CD4-positive, alpha-beta T cell treated with Interferon alpha-2 for 1 hour (primary cell): ENCODE measurements at places on chromosomes 1 and 21.

DNA sequence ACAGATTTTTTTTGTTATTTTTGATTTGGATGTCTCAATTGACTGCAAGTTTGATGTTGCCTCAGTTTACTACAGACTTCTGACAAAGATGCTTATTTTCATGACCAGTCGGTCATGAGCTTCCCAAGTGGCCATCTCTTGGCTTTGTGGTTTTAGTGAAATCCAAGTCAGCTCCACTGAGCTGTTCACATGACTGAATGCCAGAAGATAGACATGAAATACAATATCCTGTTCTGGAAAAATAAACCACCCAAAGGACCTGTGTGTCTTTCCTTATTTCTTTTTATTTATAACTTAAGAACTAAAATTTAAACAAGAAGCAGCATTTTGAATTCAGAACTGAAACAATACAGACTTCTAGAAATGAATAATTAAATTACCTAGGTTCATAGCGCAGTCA is 89.3 kb downstream of the HMCN1 start:
- no peak for DNase-seq

DNA sequence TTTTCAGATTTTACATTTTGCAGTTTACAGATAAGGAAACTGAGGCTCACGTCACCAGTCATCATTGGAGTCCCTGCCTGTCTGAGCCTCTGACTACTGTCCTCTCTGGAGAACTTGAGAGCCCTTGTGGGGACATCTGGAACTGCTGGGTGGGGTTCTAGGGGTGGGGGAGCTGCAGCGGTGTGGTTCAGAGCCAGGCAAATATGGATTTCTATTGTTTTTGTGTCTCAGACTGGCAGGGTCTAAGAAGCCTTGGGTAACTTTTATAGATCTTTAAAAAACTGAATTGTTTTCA is 46.9 kb downstream of the IER5 start:
- peak; percentile 36 for DNase-seq

DNA sequence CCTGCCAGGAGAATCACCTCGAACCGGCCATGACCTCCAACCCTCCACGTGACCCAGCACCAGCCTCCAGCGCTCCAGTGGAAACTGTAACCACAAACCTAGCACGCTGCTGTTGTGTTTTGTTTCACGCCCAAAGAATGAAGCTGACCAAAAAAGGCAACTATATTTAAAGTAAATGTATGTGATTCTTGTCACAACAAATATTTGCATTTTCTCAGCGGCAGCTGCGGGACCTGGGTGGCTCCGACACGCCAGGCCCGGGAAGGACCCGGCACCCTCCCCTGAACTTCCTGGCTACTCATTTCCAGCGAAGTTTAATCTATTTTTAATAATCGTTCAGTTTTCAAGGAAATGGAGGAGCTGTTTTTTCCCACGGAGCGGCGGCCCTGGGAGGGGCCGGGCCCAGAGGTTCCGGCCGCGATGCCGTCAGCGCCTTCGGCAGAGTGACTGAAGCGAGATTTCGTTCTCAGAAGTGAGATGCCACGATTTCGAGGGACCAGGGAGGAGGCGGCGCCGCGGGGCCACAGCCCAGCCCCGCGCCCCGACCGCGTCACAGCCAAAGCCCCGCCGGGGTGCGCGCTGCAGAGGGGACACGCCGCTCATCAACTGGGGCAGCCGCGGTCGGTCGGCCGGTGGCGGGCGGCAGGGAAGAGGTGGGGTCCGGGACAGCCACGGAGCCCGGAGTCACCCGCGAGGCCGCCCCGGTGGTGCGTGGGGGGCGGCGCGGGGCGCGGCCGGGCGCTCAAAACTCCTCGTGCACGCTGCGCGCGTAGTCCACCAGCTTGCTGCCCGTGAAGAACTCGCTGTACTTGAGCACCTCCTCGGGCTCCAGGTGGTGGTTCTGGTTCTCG is 3.0 kb upstream of the TNFRSF4 start:
- peak; percentile 86 for DNase-seq

DNA sequence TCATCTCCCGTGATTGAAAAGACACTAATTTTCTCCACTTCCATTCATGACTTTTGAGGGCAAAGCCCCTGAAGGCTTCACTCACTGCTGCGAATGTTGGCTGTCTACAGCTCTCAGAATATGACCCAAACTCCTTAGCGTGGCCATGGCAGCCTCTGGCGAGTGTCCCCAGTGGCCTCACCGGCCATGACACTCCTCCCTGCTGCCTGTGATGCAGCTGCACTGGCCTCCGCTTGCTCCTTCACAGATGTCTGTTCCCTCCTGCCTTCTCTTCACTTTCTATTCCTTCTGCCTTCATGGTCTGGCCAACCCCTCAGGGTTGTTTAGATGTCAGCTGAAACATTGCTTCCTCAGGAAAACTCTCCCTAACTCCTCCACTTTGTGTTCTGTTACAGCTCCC is 30.8 kb upstream of the PTPRF start:
- no peak for DNase-seq

- peak; percentile 42 for DNase-seq
Observed at GRCh38 chr1:203172184-203173010, 3.2 kb downstream of the MYBPH start.

GRCh38 chr1:47835409-47835808 is 161.8 kb downstream of the TRABD2B start:
- DNase-seq, result no peak

- no peak for DNase-seq
Observed at GRCh38 chr1:89894210-89895201, 73.7 kb downstream of the LRRC8D start.

DNA sequence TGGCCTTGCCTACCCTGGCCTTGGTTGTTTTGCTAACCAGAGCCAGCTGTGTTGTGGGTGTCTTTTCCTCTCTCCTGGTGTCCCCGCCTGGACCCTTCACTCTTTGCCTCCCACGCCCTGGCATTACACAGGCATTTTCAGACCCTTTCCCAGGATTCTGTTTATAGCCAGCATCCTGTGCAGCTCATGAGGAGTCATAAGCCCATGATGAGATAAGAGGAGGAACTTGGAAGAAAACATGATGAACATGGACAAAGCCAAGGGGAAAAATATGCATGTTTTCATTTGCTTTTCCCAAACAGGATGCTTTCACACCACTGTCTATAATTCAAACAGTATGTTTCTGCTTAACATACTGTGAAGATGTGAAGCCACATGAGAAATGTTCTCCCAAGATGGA is 18.7 kb upstream of the WARS2 start:
- DNase-seq, result no peak

GRCh38 chr1:170321113-170321512 is 175.4 kb downstream of the NTMT2 start:
- DNase-seq, result no peak

DNA sequence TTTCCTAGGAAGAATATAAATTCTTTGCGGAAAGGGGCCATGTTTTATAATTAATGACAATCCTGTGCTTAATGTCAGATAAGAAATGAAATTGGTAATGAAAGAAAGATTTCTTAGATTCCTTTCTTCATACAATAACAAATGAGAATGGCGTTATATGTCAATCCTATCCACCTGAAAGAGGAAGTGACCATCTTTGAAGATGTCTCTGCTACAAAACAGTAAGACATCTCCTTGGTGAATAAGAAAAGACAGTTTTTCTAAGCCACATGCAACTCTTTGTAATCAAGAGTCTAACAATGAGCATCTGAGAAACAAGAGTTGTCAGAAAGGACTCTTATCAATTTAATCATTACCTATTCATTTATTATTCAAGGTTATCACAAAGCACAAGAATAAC is 286.0 kb downstream of the VAV3 start:
- no peak for DNase-seq

DNA sequence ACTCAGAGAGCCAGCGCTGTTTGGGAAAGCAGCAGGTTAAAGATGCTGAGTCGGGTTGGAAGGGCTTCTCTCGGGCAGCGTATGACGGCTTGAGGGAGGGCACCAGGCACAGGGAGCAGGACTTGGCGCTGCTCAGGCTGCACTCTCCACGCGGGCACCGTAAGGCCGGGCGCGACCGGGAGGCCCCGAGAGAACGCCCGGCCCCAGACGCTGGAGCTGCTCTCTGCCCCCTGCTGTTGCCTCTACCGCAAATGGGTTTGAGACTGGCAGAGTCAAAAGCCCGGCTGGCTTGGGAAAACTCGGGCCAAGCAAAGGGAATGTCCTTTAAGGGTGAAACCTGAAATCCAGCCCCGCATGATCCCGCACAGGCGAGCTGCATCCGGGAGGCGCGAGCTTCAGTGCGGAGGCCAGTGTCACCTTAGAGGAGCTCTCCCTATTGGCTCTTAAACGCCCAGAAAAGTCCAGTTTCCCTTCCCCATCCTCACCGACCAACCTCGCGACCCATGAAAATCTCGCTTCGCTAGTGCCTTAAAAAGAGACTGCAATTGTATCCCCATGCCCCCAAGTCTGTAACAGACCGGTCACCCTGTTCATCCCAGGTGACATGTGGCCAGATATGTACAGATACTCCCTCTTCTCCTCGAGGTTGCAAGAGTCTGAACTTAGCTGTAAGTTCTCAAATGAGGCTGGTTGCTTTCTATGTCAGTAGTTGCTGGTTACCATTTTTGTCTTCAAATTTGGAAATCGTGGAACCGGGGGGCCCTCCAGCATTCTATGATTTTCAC is 1.1 kb downstream of the PRRX1 start:
- no peak for DNase-seq

- DNase-seq, result no peak
Observed at GRCh38 chr1:101410048-101410878, 173.4 kb downstream of the S1PR1 start.

GRCh38 chr1:75203415-75204277 is 69.5 kb downstream of the LHX8 start:
- no peak for DNase-seq

- no peak for DNase-seq
Observed at GRCh38 chr1:204894031-204894430, 23.4 kb downstream of the NFASC start.

DNA sequence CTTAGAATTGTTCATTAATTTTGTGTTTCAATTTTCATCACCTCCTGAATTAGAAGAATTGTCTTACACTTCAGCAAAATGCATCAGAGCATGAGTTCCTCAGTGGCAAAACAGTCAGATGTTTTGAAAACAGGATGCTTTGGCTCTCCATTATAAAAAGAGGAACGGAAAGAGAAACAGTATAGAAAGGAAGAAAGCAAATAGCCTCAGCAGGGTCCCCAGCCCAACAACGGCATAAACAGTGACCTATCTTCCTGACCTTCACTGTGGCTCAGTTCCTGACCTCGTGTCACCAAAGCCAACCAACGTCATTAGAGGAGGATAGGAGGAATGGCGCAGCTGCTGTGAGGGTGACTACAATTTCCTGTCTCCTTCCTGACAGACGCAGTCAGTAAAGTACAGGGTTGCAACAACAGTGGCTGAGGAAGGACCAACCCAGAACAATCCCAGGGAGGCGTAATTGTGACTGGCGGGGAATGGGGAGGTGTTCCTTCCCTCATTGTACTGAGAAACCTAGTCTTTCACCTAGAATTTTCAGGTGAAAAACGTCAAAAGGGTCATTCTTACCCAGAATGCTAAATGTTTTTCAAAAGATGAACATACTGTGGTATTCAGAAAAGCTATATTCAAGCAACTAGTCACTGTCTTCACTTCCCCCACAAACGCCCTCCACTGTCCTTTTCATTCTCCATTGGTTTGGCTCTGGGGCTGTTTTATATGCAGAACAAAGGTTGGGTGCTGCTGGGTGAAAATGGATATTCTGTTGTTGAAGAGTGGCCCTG is 197.9 kb upstream of the SGIP1 start:
- peak; percentile 92 for DNase-seq

- no peak for DNase-seq
Observed at GRCh38 chr1:220487297-220487820, 40.6 kb upstream of the MARK1 start.
